ENCODE measurements at places on chromosomes 2 and 18. TPM values are rescaled to one million over a fixed set of nuclear protein-coding genes. Genes with fewer than 3 reads are reported as not detected.

- peak; percentile 76 for DNase-seq
These were observed 5.2 kb downstream of the TMEM127 start for GRCh38 chr2:96260387-96261260.

Gene VIT
- 7.4 TPM for total RNA-seq

GRCh38 chr18:48735681-48736255 is 196.9 kb downstream of the CTIF start:
- no peak for DNase-seq

DNA sequence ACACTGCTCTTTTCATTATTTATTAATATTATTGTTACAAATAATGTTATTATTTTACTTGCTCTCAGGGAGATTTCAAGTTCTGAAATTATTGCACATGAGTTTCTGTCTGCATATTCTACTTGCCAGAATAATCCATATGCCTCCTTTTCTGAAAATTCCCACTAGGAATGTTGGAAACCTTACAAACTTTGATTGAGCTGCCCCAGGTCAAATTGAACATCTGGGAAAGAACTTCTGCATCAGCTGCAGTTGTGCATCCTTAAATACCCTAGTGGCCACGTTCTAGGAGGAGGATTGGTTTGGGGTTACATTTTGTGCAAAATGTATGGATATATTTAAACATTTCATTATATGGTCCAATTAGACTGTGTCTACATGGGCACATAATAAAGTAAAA is 1302.7 kb upstream of the PIK3C3 start:
- DNase-seq = no peak

DNA sequence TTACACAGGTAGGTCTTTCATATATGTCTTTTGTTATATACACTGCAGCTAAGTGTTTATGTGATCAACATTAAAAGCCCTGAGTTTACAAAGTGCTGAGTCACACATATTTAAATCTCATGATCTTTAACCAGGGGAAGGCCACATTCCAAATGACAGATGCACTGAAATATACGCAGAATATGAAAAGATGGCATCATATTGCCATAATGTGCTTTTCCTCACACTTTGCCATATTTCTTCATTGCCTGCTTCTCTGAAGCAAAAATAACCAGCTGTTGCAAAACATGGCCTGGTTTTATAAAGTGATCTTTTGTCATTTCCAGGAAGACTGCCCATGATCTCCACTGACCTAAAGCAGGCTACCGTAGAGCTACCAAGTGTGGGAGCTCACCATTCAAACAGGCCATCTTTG is 93.5 kb upstream of the MAPRE2 start:
- no peak for DNase-seq

GRCh38 chr18:77140030-77140429 is 7.4 kb upstream of the MBP start:
- no peak for DNase-seq

Gene MTLN
- 61.5 TPM for total RNA-seq

DNA sequence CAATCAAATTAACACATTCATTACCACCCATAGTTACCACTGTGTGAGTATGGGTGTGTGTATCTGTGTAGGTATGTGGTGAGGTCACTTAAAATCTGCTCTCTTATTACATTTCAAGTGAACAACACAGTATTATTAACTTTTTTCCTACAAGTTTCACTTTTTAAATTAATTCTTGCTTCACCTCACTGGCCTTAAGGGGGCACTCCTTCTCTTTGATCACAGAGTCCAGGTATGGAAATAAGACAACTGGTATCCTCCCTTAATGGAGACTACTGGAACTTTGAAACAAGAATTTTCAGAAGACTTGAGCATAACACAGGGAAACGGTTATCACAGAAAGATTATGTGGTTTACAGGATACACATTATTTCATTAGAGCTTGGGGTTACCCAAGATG is 255.8 kb downstream of the ASXL3 start:
- no peak for DNase-seq

GRCh38 chr2:12269041-12269972 is 447.4 kb upstream of the TRIB2 start:
- no peak for DNase-seq

DNA sequence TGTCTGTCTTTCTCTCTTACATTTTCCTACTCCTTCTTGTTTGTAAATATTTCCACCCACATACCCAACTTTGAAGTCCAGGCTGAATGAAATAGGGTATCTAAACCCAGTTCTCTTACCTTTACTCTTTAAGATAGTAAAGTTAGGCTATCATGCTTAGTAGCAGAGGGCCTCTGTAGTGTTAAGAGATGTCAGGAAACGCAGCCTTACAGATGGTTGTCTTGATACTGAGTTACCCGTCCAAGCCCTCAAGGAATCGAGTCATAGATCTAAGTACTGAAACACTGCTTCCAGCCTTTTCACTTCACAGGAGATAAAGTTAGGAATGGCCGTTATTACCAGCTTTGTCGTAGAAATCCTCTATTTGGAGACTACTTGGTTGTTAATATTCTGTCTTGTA is 24.3 kb downstream of the MRPS9 start:
- DNase-seq = no peak

DNA sequence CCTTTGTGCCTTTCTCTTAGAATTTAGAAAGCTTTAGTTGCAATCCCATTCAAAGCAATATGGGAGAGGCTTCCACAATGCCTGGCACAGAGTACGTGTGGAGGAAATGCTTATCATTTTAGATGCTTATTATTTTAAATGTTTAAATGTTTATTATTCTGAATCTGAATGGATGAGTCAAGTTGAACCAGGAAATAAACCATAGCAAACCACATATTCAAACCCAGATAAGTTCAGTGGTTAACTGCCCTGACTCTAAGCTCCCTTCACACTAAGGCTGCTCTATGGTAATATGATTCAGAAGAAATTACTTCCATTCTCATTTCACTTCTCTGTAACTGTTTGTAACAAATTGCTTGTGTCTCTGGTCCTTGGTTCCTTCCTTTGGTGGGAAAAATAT is 5.2 kb upstream of the PPP4R1 start:
- no peak for DNase-seq

GRCh38 chr2:112733456-112733855 is 12.6 kb downstream of the NT5DC4 start:
- no peak for DNase-seq

Gene CCDC85A
- 1.5 TPM for total RNA-seq

- DNase-seq = no peak
These were observed 31.9 kb downstream of the CCBE1 start for GRCh38 chr18:59665057-59666006.
